ENCODE measurements at places on chromosomes 3 and 15. TPM values are rescaled to one million over a fixed set of nuclear protein-coding genes. Genes with fewer than 3 reads are reported as not detected.

The ZCWPW2 gene
- total RNA-seq: 1.0 TPM

The NR1I2 gene
- total RNA-seq: under 0.01 TPM

The AADAC gene
- 0.77 TPM for total RNA-seq

The XIRP1 gene
- total RNA-seq: not detected

The LARP6 gene
- 108 TPM for total RNA-seq

The UNC13C gene
- not detected for total RNA-seq

Data from fibroblast of lung (primary cell).